Cerebellum (tissue), 4 donors: ENCODE measurements at places on chromosomes 5 and 9. TPM values are rescaled to one million over a fixed set of nuclear protein-coding genes. Genes with fewer than 3 reads are reported as not detected.

- DNase-seq = no peak
Observed at GRCh38 chr5:103283869-103284268, 25.3 kb downstream of the MACIR start.

DNA sequence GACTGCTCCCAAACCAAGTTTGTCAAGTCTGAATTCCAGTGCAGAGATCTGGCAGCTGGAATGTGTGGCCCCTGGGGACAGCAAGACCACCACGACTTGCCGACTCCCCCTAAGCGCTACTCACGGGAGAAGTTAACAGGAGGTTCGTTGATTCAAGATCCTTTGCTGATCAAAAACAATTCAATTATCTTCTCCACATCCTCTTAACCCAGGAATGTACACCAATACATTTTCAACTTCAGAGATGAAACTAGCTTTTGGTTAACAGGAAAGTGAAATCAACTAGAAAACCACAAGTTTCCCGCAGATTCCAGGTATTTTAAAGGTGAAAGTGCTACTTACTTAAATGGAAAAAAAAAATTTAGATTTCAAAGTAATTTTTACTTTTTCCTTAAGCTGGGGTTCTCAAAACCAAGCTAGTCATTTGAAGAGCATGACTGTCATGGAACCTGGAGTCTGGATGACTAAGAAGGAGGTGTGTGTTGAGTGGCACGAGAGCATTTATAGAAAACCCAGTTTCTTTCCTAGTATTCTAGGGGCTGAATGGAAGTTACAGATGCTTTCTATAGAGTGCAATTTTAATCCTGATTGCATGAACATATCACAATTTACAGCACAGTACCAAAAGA, 257.5 kb upstream of the PANK3 start:
- no peak for DNase-seq

The TXNDC8 gene
- total RNA-seq = not detected

The TAF1L gene
- total RNA-seq = not detected

GRCh38 chr5:137856201-137856600, 11.5 kb upstream of the MYOT start:
- DNase-seq = no peak

DNA sequence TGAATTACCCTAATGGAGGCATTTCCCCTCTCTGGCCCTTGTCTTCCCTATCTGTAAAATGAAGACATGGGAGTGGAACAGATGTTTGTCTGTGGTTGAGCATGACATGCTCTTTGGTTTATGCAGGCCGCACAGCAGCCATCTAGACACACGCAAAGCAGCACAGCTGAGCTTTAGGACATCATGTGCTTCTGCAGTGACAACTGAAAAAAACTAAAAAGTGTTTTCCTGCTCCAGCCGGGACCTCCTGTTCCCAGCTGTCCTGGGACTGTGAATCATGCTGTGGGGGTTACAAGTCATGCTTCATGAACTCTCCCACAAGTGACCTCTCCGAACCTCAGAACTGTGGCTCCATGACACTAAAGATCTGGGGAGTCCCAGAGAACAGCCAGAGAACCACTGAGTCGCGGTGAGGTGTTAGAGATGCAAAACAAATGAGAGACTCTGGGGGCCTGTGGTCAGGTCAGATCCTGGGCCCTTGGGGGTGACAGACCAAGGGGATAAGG, 1.7 kb downstream of the SMIM3 start:
- no peak for DNase-seq

The UBAP2 gene
- 47.7 TPM for total RNA-seq

The DMRT3 gene
- total RNA-seq = not detected

DNA sequence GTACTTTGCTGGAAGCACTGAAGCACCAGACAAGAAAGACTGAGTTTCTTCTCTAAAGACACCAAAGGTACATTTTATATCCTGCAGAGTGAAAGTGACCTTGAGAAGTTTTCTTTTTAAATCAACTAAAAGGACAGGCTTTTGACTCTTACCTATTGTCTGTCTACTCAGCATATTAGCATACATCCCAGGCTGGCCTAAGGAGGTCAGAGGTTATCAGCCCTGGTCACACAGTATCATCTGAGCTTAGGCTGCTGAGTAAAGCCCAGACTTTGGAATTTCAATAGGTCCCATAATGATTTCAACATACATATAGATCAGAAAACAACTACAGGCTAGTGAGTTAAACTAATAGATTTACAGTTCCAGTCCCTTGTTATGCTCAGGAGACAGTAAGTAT, 10.1 kb upstream of the CDH9 start:
- no peak for DNase-seq

DNA sequence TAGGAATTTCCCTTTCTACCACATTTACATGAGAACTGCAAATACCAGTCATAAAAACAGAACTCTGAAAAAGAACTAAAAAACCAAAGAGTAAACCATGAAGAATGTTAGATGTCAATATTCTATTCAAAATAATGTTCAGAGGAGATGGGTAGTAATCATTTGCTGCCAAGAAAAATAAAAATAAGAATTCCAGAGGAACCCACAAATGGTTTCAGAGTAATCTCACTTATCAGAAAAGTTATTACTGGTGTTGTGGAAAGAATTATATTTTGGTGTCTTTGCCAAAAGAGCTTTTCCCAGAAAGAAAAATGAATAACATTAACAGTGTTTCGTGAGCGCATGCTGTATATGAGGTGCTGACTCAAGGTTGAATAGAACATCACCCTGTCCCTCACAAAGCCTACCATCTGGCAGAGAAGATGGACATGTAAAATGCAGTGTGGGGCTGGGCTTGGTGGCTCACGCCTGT, 35.6 kb downstream of the GPR21 start:
- DNase-seq = no peak

The SLC1A3 gene
- 562 TPM for total RNA-seq

GRCh38 chr9:134252084-134252830, 74.0 kb upstream of the RXRA start:
- DNase-seq = no peak

GRCh38 chr5:155867522-155868088, 459.4 kb upstream of the SGCD start:
- no peak for DNase-seq
